ENCODE measurements at places on chromosomes 6 and 20.

- DNase-seq: peak; percentile 78
Observed at GRCh38 chr20:47258745-47259695, 97.5 kb downstream of the ZMYND8 start.

DNA sequence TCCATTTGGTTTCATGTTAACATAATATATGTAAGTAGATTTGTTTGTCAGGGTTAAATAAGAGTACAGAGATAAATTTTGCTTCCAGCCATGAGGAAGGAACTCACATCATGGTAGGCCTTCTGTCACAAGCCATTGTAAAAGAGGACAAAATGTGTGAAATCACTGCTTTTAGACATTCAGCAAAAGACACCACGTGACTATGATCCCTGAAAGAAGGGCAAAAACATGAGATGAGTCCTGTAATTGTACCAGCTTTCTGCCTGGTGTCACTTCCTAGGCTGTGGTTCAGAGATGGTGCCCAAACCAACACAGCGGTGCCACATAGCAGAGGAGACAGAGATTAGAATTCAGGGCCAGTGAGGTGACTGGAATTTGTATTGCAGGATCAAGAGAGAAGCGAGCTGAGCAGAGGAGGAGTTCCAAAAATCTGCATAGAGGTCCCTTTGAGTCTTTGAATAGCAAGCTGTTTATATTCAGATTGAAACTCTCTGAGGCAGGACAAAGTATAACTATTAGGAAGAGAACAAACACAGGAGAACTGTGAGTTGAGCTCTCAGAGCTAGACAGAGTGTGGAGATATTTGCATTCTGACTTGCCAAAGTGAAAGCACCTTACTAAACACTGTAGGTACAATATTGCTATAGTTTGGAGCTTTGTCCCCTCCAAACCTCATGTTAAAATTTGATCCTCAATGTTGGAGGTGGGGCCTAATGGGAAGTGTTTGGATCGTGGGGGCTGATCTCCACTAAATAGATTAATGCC, 52.6 kb upstream of the PDE7B start:
- no peak for DNase-seq

DNA sequence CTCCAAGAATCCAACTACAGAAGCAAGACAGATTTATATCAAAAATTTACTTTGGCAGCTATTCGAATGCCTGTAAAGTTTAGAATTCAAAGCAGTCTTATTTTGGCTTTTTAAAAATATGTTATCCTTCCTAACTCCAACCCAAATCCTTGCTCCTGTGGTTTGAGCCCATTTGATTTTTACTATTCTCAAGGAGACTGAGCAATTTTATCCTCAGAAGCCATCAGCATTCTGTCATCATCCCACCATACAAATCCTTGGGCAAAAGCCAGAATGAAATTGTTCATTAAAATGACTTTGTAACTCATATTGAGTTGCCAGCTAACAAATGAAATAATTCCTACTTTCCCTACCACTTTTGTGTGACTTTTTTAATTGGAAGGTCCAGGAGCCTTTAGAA, 392.8 kb downstream of the ADGRB3 start:
- no peak for DNase-seq

- DNase-seq: no peak
Observed at GRCh38 chr20:19875376-19876221, 117.5 kb downstream of the RIN2 start.

DNA sequence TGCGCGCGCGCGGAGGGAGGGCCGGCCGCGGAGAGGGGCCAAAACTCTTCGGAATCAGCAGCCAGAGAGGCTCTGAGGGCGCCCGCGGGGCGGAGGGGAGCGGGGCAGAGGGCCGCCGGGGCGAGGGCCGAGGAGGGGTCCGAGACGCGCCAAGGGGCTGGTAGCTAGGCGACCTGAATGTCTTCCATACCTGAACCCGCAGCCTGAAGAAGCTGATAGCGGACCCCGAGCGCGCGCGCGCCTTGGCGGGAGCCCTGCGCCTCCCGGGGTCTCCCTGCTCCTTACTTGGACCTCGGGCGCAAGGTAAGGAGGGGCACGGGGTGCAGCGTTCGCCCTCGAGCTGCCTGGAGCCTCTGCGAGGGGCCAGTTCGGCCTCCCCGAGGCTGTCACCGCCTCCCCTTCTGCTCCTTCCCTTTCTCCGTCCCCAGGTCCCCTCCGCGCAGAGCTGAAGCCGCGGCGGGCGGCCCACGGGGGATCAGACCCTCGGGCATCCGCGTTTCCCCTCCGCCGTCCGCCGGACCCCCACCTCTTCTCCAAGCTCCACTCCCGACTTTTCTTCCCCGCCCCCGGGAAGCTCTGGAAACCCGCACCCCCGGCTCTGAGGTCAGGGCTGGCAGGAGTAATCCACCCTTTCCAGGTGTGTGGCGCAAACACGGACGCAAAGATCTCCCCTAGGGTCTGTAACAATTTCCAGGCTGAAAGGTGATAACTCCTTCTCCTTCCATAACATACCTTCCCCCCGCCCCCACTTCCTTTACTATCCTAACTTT, 13.1 kb upstream of the DEK start:
- no peak for DNase-seq

DNA sequence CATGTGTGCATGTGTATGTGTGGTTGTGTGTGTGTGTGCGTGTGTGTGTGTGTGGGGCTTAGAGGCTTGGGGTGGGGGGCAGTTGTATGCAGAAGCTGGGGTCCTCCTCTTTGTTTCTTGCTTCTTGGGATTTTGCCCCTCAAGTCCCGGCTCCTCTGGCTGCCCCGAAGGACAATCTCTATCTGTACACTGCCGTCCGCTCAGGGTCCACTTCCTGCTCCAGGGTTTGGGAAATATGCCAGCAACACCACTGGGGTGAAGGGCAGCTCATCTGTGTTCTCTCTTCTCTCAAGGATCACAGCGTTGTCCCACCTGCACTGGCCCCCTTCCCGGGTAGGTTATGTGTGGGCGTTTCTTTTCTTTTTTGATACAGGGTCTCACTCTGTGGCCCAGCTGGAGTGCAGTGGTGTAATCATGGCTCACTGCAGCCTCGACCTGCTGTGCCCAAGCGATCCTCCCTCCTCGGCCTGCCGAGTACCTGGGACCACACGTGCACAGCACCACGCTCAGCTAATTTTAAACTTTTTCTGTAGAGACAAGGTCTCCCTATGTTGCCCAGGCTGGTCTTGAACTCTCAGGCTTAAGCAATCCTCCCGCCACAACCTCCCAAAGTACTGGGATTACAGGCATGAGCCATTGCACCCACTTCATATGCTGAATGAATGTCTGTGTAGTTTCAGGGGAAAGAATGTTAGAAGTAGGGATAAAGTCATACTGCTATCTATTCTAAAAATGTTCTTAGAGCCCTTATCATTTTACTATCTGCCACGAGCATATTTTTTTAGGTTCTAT, 25.7 kb downstream of the SLC2A4RG start:
- no peak for DNase-seq

DNA sequence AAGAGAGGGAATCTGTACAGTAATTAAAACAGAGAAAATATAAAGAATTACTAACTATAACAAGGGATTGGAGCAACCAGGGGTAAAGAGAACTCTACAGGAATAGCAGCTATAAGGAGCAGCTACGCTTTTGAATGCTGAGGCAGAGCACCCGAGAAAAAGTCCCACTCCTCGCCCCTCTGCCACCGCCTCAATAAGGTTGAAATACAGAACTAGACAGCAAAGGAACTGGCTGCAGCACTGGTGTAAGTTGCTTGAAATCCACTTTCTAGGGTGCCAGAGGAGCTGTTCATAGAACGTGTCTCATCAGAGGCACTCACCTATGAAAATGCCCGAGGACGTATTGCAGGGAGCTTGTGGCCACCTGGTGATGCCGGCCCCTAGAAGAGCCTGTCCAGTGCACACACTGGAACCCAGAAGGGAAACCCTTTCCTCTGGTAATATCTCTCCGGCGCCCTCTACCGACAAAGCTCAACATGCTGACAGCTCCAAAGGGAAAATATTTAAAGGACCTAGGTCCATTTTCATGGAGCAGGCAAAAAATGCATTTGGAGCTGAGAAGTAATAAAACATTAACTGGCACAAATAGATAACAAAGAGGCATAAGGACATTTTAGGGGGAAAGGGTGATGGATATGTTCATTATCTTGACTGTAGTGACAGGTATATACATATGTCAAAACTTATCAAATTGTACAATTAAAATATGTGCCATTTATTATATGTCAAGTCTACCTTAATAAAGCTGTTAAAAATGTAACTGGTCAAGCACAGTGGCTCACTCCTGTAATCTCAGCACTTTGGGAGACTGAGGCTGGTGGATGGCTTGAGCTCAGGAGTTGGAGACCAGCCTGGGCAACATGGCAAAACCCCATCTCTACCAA, 137.4 kb upstream of the HDAC2 start:
- peak; percentile 51 for DNase-seq
